ENCODE measurements at places on chromosomes 5 and 9. TPM values are rescaled to one million over a fixed set of nuclear protein-coding genes. Genes with fewer than 3 reads are reported as not detected.

- no peak overlapping the region for H3K27ac ChIP-seq
- no peaks in the 10 kb centered on the region for H3K36me3 ChIP-seq
- no peaks in the 10 kb centered on the region for H3K27me3 ChIP-seq
- no peak for DNase-seq
- H3K4me1 ChIP-seq = no peaks in the 10 kb centered on the region
Measured at GRCh38 chr5:90084342-90084741, 325.2 kb downstream of the CETN3 start.

- DNase-seq = no peak
- peak overlapping the region; percentile 2 for H3K27ac ChIP-seq
- H3K36me3 ChIP-seq = no peaks in the 10 kb centered on the region
- no peaks in the 10 kb centered on the region for H3K4me1 ChIP-seq
Measured at GRCh38 chr9:89943728-89944127, 338.9 kb downstream of the GADD45G start.

The POLE3 gene
- total RNA-seq = 31.2 TPM

GRCh38 chr5:167699432-167699831 lies 592.0 kb upstream of the WWC1 start:
- DNase-seq = no peak
- no peaks in the 10 kb centered on the region for H3K4me1 ChIP-seq
- H3K27ac ChIP-seq = no peak overlapping the region
- no peaks in the 10 kb centered on the region for H3K27me3 ChIP-seq

- no peaks in the 10 kb centered on the region for H3K36me3 ChIP-seq
- DNase-seq = no peak
- no peak overlapping the region for H3K27ac ChIP-seq
- peaks cover 31% of the 10 kb centered on the region for H3K4me1 ChIP-seq
Measured at GRCh38 chr5:142958944-142959682, 188.9 kb downstream of the ARHGAP26 start.

- no peak for DNase-seq
- no peak overlapping the region for H3K4me3 ChIP-seq
- H3K27me3 ChIP-seq = peaks cover 4% of the 10 kb centered on the region
- no peaks in the 10 kb centered on the region for H3K36me3 ChIP-seq
Measured at GRCh38 chr5:174503461-174504265, 220.7 kb upstream of the MSX2 start.

GRCh38 chr9:87516926-87517290 lies 19.2 kb downstream of the DAPK1 start:
- DNase-seq = no peak
- H3K4me3 ChIP-seq = no peak overlapping the region
- peak overlapping the region; percentile 77 for H3K27ac ChIP-seq
- peaks cover 9% of the 10 kb centered on the region for H3K4me1 ChIP-seq
- no peaks in the 10 kb centered on the region for H3K27me3 ChIP-seq
- H3K36me3 ChIP-seq = no peaks in the 10 kb centered on the region

GRCh38 chr5:124536333-124536732 lies 210.1 kb downstream of the ZNF608 start:
- no peaks in the 10 kb centered on the region for H3K36me3 ChIP-seq
- no peaks in the 10 kb centered on the region for H3K27me3 ChIP-seq
- peaks cover 16% of the 10 kb centered on the region for H3K4me1 ChIP-seq

The TPPP gene
- total RNA-seq = 17.8 TPM

- no peaks in the 10 kb centered on the region for H3K36me3 ChIP-seq
- DNase-seq = no peak
- H3K27ac ChIP-seq = no peak overlapping the region
- no peaks in the 10 kb centered on the region for H3K4me1 ChIP-seq
- no peak overlapping the region for H3K4me3 ChIP-seq
Measured at GRCh38 chr9:138037140-138037539, 159.6 kb downstream of the CACNA1B start.

- H3K27ac ChIP-seq = no peak overlapping the region
- no peaks in the 10 kb centered on the region for H3K4me1 ChIP-seq
- no peaks in the 10 kb centered on the region for H3K27me3 ChIP-seq
Measured at GRCh38 chr9:22986556-22986955, 539.9 kb downstream of the DMRTA1 start.

DNA sequence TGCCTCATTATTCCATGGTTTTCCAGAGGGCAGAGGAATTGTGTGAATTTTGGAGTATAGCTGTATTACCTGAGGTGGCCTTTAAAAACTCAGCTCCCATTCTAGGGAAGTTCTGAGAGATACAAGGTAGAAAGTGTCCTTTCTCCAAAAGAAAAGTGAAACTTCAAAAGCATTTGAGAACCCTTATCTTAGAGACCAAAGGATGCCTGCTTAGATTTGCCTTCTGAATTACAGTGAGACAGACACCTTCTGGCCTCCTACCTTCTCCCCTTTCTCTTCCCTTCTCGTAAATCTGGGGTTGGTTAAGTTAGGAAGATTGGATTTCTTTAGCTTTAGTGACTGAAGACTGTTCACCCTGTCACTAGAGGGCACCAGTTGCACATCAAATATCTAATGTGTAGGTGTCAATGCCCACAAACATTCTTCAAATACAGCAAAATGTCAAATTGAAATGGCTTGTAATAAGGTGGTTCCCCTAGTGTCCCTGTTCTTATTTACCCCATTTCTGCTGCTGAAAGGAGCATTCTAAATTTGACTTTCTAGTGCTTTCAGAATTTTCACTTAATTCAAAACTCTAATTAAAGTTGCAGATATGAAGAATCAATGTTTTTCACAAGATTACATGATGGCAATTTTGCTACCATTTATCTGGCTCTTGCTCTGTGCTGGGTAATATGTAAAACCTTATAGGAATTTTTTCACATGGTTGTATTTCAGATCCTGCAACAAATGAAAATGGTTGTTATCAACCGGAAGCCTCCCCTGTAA lies 46.7 kb downstream of the PRRC1 start:
- H3K4me3 ChIP-seq = no peak overlapping the region
- no peak overlapping the region for H3K27ac ChIP-seq
- H3K27me3 ChIP-seq = no peaks in the 10 kb centered on the region
- no peak for DNase-seq
- no peaks in the 10 kb centered on the region for H3K4me1 ChIP-seq

DNA sequence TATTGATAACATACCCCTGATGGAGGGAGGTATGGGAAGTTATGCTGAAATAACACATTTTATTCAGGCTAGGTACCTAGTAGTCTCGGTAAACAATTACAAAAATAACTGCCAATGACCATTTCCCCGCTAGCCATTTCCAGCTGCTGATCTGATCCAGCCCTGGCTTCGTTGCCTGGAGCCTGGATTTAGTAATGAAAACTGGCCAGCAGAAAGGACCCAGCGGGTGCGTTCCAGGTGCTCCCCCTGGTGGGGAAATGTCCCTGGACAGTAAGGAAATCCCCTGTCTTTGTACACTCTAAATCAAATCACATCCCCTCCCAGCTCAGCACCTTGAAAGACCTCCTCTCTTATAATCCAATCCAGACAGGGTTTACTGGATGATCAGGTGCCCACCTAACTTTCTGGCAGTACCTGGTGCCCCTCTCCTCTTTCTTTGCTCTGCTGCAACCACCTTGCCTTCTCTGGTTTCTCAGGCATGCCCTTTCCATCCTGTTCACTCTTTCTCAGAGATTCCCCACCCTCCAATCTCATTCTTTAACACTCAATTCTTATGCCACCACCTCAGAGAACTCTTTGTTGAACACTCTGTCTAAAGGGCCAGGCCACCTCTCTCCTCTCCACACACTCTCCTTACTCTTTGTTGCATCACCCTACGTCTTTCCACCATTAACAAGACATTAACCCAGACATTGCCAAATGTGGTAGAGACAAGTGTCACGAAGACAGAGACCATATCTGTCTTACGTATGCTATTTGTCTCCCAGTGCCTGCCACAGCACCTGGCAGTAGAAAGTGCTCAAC lies 50.1 kb upstream of the SMAD5 start:
- H3K27me3 ChIP-seq = no peaks in the 10 kb centered on the region
- H3K36me3 ChIP-seq = no peaks in the 10 kb centered on the region
- peak overlapping the region; percentile 20 for H3K27ac ChIP-seq
- H3K4me1 ChIP-seq = peaks cover 25% of the 10 kb centered on the region
- DNase-seq = peak; percentile 87
- H3K4me3 ChIP-seq = no peak overlapping the region

DNA sequence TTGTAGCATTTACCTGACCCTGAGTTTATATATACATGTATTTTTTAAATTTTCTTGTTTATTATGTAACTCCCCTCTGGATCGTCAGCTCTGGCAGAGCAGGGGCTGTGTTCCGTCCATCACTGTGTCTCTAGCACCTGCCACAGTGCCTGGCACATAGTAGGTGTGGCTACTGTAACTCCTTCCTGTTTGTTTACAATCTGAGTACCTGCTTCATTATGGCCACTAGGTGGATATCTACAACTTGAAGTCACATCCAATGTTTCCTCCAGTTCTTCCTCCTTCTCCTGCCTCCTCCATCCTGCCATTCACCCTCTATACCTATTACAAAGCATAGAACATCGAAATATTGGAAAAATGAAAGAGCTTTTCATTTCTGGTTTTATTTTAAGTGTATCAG lies 14.2 kb upstream of the PPP1R2B start:
- no peaks in the 10 kb centered on the region for H3K4me1 ChIP-seq
- no peak for DNase-seq
- H3K27me3 ChIP-seq = no peaks in the 10 kb centered on the region
- H3K4me3 ChIP-seq = no peak overlapping the region

GRCh38 chr9:136329211-136329627 lies 1.9 kb downstream of the GPSM1 start:
- peaks cover 38% of the 10 kb centered on the region for H3K4me1 ChIP-seq
- H3K4me3 ChIP-seq = no peak overlapping the region
- H3K36me3 ChIP-seq = no peaks in the 10 kb centered on the region
- no peaks in the 10 kb centered on the region for H3K27me3 ChIP-seq
- no peak for DNase-seq

DNA sequence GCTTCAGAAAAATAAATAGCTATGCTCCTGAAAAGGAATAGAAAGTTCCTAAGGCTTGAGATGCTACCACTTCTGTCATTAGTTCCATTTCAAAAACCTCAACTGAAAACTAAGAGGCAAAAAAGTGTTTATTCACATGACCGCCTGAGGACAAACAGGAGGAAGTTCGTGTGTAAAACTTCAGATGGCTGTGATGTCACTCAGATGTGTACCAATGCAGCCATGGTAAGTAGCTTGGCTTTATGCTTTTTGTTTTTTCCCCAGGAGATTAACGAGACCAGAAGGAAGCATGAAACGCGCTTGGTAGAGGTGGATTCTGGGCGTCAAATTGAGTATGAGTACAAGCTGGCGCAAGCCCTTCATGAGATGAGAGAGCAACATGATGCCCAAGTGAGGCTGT lies 33.0 kb downstream of the LMNB1 start:
- H3K4me3 ChIP-seq = no peak overlapping the region
- no peak for DNase-seq
- H3K4me1 ChIP-seq = no peaks in the 10 kb centered on the region
- H3K36me3 ChIP-seq = no peaks in the 10 kb centered on the region
- no peak overlapping the region for H3K27ac ChIP-seq
- no peaks in the 10 kb centered on the region for H3K27me3 ChIP-seq

The SPAAR gene
- total RNA-seq = 10.3 TPM

The LCN2 gene
- not detected for total RNA-seq

- no peaks in the 10 kb centered on the region for H3K36me3 ChIP-seq
- no peak overlapping the region for H3K4me3 ChIP-seq
- H3K27me3 ChIP-seq = no peaks in the 10 kb centered on the region
- no peak for DNase-seq
- no peak overlapping the region for H3K27ac ChIP-seq
Measured at GRCh38 chr5:88875341-88876234, 7.4 kb downstream of the MEF2C start.

DNA sequence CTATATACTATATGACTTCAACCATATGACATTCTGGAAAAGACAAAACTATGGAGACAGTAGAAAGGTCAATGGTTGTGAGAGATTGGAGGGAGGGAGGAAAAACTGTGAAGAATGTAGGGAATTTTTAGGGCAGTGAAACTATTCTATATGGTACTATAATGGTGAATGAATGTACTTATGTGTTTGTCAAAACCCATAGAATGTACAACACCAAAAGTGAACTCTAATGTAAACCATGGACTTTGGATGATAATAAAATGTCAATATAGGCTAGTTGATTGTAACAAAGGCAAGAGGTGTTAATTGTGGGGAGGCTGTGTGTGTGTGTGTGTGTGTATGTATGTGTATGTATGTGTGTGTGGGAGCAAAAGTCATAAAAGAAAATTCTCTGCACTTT lies 10.8 kb upstream of the STOM start:
- H3K4me3 ChIP-seq = no peak overlapping the region
- no peak for DNase-seq
- H3K27ac ChIP-seq = no peak overlapping the region
- H3K4me1 ChIP-seq = no peaks in the 10 kb centered on the region
- no peaks in the 10 kb centered on the region for H3K36me3 ChIP-seq

GRCh38 chr5:95730011-95730700 lies 980 bp upstream of the RHOBTB3 start:
- no peaks in the 10 kb centered on the region for H3K36me3 ChIP-seq
- peak overlapping the region; percentile 75 for H3K4me3 ChIP-seq
- H3K27ac ChIP-seq = peak overlapping the region; percentile 84
- DNase-seq = no peak
- H3K4me1 ChIP-seq = peaks cover 61% of the 10 kb centered on the region
- H3K27me3 ChIP-seq = no peaks in the 10 kb centered on the region

The ANKS6 gene
- 6.7 TPM for total RNA-seq

DNA sequence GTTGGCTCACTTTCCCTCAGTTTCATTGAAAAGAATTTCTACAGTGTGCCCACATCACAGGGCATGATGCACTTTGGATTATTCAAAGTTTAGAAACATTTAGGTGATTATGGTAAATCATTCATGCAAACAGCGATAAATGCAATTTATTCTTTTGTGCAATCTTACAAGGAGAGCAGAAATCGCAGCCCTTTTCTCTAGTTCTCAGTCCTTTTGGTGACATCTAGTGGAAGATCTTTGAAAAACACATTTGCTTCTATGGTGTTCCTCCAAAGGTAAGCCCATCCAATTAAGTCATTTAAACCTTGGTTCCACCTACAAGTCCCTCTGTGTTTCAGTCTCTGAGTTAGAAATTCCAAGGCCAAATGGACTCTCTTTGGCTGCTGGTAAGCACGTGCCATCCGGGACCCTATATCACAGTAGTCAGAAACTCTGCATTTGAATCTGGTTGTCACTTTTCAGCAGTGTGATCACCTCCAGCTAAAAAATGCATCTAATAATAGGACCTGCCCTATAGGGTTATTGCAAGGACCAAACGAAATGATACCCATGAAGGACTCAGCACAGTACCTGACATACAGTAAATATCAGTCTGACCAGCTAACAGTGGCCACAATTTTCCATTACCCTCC lies 66.4 kb downstream of the MACROH2A1 start:
- no peaks in the 10 kb centered on the region for H3K4me1 ChIP-seq
- DNase-seq = no peak
- no peaks in the 10 kb centered on the region for H3K27me3 ChIP-seq
- peaks cover 62% of the 10 kb centered on the region for H3K36me3 ChIP-seq
- H3K4me3 ChIP-seq = no peak overlapping the region

GRCh38 chr9:98627296-98627695 lies 81.4 kb downstream of the GABBR2 start:
- H3K4me3 ChIP-seq = no peak overlapping the region
- H3K27me3 ChIP-seq = peaks cover 5% of the 10 kb centered on the region
- H3K36me3 ChIP-seq = no peaks in the 10 kb centered on the region
- no peak overlapping the region for H3K27ac ChIP-seq
- no peak for DNase-seq
- H3K4me1 ChIP-seq = no peaks in the 10 kb centered on the region

All from heart left ventricle (tissue), 16 donors.